Mammary epithelial cell (primary cell): ENCODE measurements at places on chromosomes 1 and 21. TPM values are rescaled to one million over a fixed set of nuclear protein-coding genes. Genes with fewer than 3 reads are reported as not detected.

The C1orf115 gene
- polyA plus RNA-seq, result 1.1 TPM

The IGSF9 gene
- 8.3 TPM for polyA plus RNA-seq

The KCNE2 gene
- not detected for polyA plus RNA-seq

The ARTN gene
- 47.1 TPM for polyA plus RNA-seq

The RGL1 gene
- polyA plus RNA-seq, result 1.8 TPM
